ENCODE measurements at places on chromosomes 12 and 14.

DNA sequence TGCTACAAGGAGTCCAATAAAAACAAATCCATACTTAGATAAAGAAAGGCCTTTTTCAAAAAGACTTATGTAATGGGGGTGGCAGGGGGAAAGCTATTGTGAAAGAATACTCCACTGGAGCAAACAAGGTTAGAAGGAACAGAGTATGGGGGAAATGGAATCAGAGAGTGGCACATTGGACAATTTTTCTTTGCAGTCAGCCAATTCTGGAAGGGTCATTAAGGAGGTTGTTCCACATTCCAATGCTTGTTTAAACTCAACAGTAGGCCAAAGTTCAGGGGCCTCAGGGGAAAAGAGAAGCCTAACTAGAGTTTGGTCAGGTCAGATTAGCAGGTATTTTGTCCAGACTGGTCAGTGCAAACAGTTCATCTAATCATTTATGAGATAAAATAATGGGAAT lies 105.2 kb upstream of the RESF1 start:
- no peak for DNase-seq

DNA sequence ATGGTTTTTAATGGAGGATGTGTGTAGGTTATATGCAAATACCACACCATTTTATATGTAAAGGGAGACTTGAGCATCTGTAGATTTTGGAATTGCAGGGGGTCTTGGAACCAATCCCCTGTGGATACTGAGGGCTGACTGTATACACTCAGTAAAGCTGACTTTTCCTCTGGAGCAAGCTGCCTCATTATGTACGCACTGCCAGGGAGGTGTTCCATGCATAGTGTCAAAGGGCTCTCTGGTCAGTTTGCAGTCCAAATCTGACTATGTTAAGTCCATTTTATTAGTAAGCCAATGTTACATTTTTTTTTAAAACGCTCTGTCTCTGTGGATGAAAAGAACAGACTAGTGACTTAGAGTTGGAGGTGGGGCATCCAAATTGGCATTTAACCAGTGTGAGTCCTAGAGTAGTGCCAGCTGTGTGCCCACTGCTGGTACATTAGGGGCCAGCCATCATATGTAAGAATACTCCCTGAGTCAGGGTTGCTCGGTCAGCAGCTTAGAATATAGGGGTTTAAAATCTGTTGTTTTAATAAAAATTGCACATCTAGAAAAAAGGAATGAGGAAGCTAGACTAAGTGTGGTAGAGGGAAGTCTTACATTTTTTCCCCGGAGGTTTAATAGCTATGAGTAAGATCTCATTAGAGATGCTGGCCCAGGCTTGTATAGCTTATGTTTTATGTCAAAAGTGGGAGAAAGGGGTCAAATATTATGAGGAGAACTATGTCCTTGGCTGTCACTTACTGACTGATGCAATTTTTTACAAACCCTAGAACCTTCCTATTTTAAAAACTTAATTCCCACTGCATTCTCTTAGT lies 87.0 kb downstream of the TESC start:
- DNase-seq = no peak

GRCh38 chr12:89461190-89461589 lies 63.4 kb downstream of the GALNT4 start:
- no peak for DNase-seq

GRCh38 chr12:100716945-100717732 lies 77.4 kb upstream of the ANO4 start:
- no peak for DNase-seq
